ENCODE measurements at places on chromosomes 16 and 17.

- DNase-seq = no peak
These were observed 61.2 kb upstream of the ENDOV start for GRCh38 chr17:80353718-80354275.

DNA sequence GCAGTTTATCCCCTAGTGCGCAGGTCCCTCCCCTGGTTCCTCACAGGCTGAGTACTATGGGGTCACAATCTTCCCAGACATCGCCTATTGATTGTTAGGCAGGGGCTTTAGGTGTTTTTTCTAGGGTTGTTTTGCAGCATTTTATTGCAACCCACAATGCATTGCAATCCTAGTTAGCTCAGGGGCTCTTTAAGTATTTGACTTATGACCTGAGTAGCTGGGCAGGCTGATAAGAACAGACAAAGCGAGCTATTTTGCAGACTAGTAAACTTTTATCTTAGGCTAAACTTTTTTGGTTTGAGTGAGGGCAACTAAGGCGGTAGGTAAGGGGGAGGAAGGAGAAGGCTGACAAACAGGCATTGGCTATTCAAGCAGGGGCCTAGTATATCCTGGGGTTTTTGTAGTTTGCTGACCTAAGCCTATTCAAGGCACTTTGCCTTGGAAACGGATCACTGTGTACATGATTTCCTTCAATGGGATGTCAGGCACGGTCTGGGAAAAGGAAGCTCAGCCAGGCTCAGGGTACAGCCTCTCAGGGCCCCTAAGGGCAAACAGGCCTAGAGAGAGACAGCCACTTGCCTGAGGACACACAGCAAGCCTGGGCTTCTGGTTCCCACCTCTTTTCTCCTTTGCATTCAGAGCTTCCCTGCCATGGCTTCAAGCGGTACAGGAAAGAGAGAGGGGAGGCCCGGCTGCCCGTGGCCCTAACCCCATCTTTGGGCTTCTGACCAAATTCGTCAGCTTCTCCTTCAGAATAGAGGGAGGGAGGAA lies 6.4 kb downstream of the DRC7 start:
- DNase-seq = no peak

DNA sequence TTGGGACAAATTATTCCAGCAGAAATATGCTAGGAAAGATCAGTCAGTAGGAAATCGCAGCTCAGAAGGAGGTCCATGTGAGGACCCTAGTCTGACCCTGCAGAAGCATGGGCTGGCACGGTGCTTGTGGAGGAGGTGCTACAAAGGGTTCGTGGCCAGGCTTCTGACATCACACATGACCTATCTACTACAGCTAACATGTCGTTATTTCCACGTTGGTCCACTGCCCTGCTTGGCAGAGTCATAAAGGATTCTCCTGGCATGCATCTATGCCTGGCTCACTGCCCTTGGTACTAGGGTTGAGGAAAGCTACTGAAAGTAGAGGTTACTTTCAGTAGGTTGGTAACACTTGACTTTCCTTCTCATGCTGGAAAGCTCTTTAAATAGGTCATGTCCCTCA lies 118.1 kb upstream of the SHISA6 start:
- no peak for DNase-seq

DNA sequence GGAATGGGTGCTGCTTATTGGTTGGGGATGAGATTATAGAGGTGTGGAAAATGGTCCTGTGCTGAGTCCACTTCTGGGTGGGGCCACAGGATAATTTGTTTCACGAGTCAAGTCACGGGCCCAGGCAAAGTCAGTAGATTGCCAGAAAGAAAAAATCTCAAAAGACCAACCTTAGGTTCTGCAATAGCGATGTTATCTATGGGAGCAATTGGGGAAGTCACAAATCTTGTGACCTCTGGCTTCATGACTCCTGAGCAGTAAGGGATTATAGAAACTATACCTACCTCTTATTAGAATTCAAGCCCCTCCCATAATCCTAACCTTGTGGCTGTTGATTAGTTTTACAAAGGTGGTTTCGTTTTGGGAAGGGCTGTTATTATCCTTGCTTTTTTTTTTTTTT lies 31.4 kb downstream of the WWP2 start:
- no peak for DNase-seq

- DNase-seq = peak; percentile 45
These were observed 54.5 kb downstream of the NDE1 start for GRCh38 chr16:15704545-15704987.

DNA sequence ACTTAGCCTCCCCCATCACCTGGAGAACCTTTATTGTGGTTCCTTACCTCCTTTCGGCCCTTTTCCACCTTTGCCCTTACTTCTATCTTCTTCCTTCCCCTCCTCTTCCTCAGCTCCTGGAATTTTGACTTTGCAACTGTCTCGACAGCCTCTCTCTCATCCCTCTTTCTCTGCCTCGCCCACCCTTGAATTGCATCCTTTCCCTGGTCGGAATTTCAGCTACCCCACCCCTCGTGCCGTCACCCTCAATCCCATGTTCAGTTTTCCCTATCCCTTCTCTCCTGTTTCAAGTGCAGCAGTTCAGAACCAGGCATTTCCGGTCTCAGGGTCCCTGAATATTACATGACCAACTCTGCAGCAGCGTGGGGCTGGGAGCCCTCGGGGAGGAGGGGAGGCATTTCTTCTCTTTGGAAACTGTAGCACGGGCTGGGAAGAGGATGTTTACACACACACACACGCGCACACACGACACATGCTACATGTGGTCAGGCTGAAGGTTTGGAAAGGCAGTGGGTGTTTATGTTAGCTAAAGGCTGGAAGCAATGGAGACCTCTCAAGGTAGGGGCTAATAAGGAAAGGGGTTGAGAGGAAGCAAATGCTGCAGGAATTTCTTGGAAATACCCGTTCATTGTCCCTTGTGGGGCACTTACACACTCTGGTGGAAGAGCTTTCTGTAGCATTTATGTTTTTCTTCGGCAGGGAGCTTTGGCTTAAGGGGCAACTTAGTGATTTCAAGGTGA lies 971 bp downstream of the MINK1 start:
- DNase-seq = no peak

GRCh38 chr17:34883106-34884000 lies 77.9 kb downstream of the CCT6B start:
- no peak for DNase-seq

GRCh38 chr16:23557779-23558702 lies 514 bp downstream of the UBFD1 start:
- peak; percentile 17 for DNase-seq

- DNase-seq = no peak
These were observed 56.0 kb downstream of the MRM1 start for GRCh38 chr17:36657390-36657762.
